Muscle of arm (tissue), 14 donors: ENCODE measurements at places on chromosomes 13 and 19. TPM values are rescaled to one million over a fixed set of nuclear protein-coding genes. Genes with fewer than 3 reads are reported as not detected.

MYBPC2 gene
- polyA plus RNA-seq = 79.3 TPM

LILRA1 gene
- polyA plus RNA-seq = 0.59 TPM

BLVRB gene
- 24.4 TPM for polyA plus RNA-seq

SLC15A1 gene
- polyA plus RNA-seq = 31.5 TPM

NKPD1 gene
- 0.26 TPM for polyA plus RNA-seq

SMIM17 gene
- not detected for polyA plus RNA-seq

LILRB3 gene
- 2.3 TPM for polyA plus RNA-seq

PEAK3 gene
- not detected for polyA plus RNA-seq

ZNF549 gene
- 10.7 TPM for polyA plus RNA-seq

KIR3DL1 gene
- not detected for polyA plus RNA-seq

C1QTNF9B gene
- polyA plus RNA-seq = not detected

DNA sequence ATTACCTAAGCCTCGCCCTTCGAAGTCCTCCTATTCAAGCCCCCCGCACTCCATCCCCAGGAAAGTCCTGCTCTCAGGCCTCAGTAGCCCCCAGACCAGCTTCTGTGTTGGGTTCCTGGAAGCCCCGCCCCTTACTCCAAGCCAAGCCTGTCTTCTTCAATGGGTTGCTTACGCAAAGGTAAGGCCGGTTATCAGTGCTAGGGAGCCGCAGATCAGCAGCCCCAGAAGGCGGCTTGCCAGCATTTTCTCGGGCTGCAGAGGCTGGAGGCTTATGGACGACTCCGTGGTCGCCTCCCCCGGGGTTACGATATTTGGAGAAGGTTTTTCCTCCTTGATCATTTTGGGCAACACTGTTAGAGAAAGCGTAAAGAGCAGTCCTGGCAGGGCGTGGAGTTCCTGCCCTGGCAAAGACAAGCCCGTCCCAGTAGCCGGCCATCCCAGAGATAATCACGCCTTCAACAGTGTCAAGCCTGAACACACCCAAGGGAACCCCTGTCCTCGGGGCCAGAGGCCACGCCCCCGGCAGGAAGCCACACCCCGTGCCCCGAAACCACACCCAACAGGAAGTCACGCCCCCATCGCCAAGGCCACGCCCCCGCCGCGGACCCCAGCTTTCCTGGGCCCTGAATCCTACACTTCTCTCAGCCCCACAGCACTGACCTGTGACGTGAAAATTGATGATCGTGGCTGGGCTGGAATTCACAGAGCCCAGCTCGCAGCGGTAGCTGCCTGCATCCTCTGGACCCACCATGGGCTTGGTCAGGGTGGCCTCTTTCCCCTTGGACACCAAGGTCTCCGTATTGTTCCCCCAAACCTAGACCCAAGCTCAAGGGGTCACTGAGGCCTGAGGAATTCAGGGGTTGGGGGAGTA is 954 bp upstream of the RASIP1 start:
- DNase-seq = no peak

- DNase-seq = no peak
Observed at GRCh38 chr19:18091217-18091608, 4.5 kb upstream of the IL12RB1 start.

GRCh38 chr19:524062-524674 is 7.4 kb upstream of the CDC34 start:
- no peak for DNase-seq

DNA sequence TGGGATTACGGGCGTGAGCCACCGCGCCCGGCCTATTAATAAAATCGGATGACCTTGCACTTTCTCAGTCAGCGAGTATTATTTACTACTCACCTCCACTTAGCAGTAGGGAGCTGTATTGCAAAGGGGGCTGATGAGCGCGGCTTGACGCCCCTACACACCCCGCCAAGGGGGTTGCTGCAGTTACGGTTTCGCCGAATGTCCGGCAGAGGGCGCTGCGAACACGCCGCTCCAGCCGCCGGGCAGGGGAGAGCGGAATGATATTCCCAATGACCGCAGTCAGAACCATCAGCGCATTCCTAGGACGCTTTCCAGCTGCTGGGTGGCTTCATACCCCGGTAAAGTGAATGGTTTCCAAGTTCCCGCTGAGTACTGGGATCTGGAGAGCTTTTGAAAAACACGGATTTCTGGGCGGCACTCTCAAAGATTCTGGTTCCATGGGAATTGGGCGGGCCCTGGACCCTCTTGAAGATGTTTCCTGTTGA is 30.0 kb upstream of the TPT1 start:
- peak; percentile 59 for DNase-seq

- DNase-seq = no peak
Observed at GRCh38 chr19:7512400-7512851, 3.5 kb upstream of the ZNF358 start.

- DNase-seq = peak; percentile 46
Observed at GRCh38 chr19:12293777-12294248, 870 bp downstream of the ZNF44 start.

DNA sequence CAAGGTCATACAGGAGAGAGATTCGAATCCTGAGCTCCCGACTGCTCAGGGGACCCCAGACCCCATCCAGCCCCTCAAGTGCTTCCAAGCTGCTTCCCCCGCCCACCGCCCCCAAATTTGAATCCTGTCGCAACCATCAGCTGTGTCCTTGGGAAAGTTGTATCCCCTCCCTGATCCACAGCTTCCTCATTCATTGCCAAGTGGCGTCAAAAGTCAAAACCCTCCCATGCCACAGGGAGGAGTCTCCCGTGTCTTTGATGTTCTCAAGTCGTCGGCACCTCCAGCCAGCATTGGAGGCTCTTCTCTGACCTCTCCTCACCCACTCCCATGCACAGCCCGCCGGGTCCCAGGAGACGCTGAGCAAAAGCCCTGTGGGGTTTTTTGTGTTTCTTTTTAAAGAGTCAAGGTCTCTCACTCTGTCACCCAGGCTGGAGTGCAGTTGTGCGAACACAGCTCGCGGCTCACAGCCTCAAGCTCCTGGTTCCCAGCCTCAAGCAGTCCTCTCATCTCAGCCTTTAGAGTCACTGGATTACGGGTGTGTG is 2.8 kb upstream of the IFI30 start:
- no peak for DNase-seq

DNA sequence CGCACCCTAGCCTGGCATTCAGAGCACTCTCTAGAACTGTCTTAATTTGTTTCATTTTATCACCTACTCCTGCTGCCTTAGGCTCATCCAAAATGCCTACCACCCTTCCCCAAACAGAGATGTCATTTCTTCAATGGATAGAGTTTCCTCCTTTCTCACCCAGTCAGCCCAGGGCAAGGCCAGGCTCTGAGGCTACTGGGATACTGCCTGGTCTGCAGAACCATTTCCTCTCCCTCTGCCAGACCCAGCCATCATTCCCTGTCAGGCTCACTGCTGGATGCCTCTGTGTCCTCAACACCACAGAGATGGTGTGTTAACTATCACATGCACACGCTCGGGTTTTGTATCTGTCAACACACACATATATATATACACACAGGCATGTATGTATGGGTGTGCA is 47.2 kb downstream of the C13orf42 start:
- DNase-seq = no peak

DNA sequence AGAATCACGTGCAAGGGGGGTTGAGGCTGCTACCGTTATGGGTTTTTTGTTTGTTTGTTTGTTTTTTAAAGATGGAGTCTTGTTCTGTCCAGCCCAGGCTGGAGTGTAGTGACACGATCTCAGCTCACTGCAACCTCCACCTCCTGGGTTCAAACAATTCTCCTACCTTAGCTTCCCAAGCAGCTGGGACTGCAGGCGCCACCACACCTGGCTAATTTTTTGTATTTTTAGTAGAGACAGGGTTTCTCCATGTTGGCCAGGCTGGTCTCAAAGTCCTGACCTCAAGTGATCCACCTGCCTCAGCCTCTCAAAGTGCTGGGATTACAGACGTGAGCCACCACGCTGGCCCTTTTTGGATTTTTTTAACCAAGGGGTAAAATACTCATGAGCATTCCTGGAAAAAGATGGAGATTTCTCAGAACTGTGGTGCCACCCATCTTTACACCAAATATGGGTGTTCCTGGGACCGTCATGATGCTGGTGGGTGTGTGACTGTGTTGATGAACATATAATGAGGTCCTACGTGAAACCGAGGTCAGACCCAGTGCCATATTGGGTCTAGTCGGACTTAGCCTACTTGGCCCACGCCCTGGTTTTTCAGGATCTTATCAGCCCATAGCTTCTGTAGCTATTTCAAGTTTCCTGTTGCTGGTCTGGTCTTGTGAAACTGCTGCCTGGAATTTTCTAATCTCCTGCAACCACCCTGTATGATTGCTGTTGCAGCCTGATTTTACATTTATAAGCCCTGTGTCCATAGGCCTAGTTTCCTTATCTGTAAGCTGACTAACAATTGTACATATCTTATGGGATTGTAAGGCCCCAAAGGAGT is 6.2 kb downstream of the PPP1R15A start:
- no peak for DNase-seq

- DNase-seq = no peak
Observed at GRCh38 chr19:12229990-12230389, 64.7 kb downstream of the ZNF44 start.

GRCh38 chr13:79456656-79457365 is 24.1 kb upstream of the NDFIP2 start:
- DNase-seq = no peak

DNA sequence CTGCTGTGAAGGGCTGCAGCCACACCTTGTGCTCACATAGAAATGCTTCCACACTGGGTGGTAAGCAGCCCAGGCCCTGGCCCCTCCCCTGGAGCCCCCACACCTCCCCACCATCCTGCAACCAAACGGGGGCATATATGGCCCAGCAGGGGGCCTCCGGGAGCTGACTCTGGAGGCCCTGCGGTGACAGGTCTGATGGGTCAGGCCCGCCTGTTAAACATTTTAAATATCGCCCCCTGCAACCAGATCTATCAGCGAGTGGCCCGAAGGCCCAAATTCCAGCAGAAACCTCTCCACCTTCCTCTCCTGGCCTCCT is 48.0 kb upstream of the KATNAL1 start:
- DNase-seq = no peak

DNA sequence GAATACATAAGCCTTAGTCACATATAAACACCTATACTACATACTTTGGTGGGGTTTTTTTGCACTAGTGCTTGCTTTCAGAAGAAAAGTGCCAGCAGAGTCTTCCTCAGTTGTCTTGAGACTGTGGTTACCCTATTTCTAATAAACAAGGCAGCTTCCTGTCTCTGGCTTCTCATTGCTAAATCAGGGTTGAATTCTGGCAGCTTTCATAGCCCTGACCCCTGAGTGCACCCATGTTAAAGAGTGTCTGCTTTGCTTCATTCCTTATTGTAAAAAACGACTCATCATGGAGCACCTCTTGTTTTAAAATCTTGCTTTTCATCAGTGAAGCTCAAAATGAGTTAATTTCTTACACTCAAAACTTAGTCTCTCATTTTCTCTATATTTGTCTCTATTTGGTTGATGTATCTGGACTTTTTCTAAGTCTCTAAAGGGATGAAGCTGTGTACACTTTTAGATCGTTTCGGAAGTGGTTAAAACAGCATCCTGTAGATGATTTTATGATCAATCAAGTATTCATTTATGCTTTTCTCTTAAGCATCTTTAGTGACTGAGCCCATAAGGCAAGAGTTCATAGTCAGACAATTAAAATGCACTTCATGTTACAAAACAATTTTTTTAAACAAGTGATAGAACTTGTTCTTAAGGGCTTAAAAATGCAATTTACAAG is 72.1 kb downstream of the KLF12 start:
- no peak for DNase-seq

DNA sequence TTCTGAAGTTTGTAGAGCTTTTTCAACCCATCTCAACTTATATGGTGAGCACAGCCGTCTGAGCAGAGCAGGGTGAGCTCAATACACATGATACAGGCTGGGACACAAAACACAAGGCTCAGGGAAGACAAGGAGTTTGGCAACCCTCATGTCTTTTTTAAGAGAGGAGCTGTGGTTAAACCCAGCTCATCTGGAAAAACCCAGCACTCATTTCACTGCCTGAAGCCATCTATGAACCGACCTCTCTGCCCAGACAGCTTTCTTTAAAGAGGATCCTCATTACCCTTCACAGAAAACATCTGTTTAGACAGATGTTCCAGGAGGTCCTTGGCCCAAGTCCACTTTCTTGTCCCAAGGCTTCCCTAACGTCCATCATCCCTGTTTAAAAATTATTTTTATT is 170.0 kb upstream of the TSHZ3 start:
- peak; percentile 35 for DNase-seq

DNA sequence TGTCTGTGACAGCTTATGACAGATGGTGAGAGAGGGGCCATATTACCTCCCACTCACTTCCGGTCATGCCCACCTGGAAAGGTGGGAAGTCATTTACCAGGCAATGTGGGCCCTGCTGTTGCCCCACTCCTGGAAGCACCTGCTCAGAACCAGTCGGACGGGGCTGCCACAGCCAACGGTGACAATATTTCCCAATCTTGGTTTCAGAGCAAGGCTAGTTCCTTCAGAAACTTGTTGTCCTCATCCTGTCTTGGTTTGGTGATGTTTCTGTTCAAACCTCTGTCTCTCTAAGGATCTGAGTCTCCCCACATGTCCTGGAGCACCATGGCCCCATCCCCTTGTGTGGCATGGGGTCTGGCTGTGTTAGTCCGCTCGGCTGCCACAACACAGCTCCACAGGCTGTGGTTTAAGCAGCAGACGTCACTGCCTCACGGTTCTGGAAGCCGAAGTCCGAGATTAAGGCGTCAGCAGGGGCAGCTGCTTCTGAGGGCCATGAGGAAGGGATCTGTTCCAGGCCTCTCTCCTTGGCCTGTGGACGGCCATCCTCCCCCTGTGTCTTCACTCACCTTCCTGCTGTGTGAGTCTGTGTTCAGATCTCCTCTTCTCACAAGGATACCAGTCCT is 31.5 kb upstream of the SLC15A1 start:
- no peak for DNase-seq

DNA sequence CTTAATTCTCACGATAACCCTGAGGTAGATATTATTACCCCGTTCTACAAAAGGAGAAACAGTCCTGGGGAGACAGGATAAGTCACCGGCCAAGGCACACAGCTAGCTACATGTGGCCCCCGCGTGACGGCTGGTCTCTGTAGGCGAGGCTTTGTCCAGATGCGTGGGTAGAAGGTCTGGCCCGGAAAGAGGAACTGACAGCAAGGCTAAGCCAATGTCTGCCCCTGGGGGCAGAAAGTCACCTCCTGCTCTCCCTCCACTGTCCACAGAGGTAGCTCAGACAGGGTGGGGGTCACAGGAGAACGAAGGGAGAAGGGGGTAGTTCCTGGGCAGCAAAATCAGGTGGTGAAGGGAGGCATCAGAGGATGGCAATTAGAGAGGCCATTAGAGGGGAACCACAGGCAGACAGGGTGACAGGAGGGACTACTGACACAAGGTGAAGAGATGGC is 1.8 kb downstream of the APOC4 start:
- no peak for DNase-seq

DNA sequence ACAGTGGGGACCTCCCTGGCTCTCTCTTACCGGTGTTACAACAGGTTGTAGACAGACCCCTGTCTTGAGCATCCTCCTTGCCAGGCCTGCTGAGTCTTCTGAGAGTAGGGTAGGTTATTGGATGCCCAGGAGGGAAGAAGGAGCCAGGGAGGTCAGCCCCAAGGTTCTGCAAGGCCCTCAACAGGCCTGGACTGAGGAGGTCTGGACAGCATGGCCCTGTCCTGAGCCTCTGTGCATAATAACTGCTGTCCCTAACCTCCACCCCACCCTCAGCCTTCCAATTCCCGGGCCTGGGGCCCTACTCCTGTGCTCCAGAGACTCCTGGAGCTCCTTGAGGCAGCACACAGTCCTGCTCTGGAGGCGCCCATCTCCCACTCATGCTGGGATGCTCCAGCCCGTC is 336 bp downstream of the CD22 start:
- no peak for DNase-seq
